ENCODE measurements at places on chromosomes 5 and 9. TPM values are rescaled to one million over a fixed set of nuclear protein-coding genes. Genes with fewer than 3 reads are reported as not detected.

The POMT1 gene
- 22.4 TPM for total RNA-seq

DNA sequence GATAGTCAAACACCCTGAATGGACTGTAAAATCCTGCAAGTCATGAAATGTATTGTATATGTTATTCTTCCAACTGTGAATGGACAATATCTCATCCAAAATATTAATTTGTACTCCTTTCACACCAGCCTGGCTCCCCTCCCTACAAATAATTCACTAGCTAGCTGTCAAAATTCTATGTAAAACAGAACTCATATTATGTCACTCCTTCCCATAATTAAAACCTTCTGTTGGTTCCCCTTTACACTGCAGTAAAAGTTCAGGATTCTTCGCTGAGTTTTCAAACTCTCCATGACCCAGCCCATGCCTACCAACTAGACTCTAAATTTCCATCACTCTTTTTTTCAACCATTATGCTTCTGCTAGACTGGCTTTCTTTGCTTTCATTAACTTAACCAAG, 857.1 kb downstream of the TAF11L14 start:
- no peak overlapping the region for H3K27ac ChIP-seq
- no peaks in the 10 kb centered on the region for H3K27me3 ChIP-seq
- H3K36me3 ChIP-seq, result no peaks in the 10 kb centered on the region
- DNase-seq, result no peak
- H3K4me3 ChIP-seq, result no peak overlapping the region
- no peaks in the 10 kb centered on the region for H3K4me1 ChIP-seq

DNA sequence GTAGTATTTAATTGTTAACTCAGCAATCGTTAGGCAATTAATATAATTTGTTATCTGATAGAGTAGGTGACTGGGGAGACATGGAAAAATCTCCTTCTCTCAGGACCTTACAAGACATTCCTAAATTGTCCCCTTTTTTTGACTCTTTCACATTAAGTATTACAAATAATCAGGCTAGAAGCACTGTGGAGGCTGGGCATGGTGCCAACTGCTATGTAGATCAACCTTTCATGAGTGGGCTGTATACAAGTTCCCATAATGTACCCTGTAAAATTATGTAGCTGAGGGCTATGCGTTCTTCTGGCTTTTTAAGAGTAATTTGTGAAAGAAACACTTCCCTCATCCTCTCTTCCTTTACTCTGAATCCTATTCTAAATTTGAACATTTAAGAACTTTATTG, 140.2 kb downstream of the NFIB start:
- no peaks in the 10 kb centered on the region for H3K4me1 ChIP-seq
- H3K27ac ChIP-seq, result no peak overlapping the region
- no peak overlapping the region for H3K4me3 ChIP-seq
- H3K27me3 ChIP-seq, result no peaks in the 10 kb centered on the region

DNA sequence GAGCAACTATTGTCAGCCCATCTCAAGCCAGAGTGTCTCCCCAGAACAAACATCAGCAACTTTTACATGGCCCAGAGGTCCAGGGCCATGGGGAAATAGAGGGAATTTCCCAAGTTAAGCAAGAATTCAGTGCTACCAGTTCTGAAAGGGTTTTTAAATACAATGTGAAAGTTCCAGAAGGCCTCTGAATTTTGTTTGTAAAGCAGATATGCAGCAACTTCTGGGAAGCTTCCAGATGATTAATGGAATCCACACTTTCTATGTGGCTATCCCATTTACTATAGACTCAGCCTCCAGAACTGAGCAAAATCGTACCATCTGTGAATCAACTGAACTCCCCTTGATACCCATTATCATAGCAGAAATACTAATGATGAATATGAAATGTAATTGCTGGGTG, 93.8 kb downstream of the FEM1C start:
- no peaks in the 10 kb centered on the region for H3K36me3 ChIP-seq
- no peaks in the 10 kb centered on the region for H3K27me3 ChIP-seq
- H3K4me1 ChIP-seq, result no peaks in the 10 kb centered on the region
- H3K27ac ChIP-seq, result no peak overlapping the region
- no peak for DNase-seq

DNA sequence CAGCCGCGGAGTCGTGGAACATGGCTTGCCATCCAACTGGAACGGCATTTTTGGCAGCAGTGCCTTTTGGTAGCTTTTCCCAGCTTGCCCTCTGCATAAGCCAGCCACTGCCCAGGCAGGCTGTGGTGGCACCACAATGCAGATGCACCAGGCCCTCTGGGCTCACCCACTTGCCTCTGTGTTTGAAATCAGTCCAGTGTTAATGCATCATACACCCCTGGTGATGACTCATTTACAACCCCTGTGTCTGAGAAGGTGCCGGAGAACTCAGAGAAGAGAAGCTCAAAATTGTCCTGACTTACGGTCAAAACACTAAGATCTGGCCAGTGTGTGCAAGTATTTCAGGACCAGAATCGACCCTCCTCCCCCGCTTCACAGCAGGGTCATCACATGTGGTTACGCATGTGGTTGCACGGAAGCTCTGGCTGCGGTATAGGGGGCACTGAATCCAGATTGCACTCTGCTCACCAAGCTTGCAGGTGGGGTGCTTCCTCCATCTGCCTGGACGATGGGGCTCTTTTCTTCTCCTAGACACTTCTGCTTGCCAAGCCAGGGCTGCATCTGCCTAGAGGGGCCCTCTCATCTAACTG, 66.5 kb upstream of the SMIM15 start:
- peaks cover 3% of the 10 kb centered on the region for H3K4me1 ChIP-seq
- H3K27me3 ChIP-seq, result no peaks in the 10 kb centered on the region
- H3K27ac ChIP-seq, result no peak overlapping the region
- no peak overlapping the region for H3K4me3 ChIP-seq

GRCh38 chr9:72899734-72900477, 52.9 kb downstream of the ALDH1A1 start:
- no peaks in the 10 kb centered on the region for H3K36me3 ChIP-seq
- no peak overlapping the region for H3K27ac ChIP-seq
- DNase-seq, result no peak

Measured in ovary (tissue), 10 donors.